ENCODE measurements at places on chromosomes 4 and X. TPM values are rescaled to one million over a fixed set of nuclear protein-coding genes. Genes with fewer than 3 reads are reported as not detected.

DNA sequence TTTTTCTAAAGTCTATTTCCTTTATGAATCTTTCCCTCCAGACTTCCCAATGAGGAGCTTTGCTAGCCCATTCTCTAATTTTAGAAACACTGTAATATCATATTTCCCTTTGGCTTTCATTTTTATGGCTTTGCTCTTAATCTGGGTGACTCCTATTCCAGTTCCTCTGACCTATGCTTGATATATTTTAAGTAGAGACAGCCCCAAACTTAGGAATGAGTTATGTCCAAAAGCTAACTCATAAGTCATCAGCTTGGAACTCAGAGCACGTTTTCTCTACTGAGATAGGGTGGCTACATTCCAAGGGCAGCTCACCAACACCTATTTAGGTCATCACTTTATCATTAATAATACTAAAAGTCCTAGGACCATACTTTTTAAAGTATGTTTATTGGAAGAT lies 77.8 kb downstream of the OR13H1 start:
- no peak for DNase-seq

GRCh38 chrX:40931921-40932320 lies 153.3 kb upstream of the USP9X start:
- no peak for DNase-seq

SLC2A9 gene
- 6.6 TPM for total RNA-seq

GRCh38 chr4:140243278-140243753 lies 89.3 kb upstream of the MAML3 start:
- DNase-seq = no peak

DNA sequence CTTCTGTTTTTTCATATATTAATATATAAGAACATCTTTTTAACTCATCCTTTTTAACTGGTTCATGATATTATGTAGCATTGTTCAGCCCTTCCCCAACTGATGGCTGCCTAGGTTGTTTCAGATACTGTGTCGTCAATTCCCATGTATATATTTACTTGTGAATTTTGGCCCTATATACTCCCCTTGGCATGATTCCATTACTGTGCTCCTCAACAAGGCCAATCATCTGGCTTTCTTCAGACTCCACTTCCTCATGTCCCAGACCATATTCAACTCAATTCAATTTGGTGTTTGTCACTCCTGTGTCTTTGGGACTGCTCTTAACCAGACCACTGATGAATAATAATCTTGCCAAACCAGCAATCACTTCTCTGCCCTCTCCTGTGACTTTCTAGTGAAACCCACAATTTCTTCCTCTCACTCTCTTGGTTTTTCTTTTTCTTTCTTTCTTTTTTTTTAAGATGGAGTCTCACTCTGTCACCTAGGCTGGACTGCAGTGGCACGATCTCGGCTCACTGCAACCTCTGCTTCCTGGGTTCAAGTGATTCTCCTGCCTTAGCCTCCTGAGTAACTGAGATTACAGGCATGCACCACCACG lies 2.7 kb upstream of the WDR45 start:
- no peak for DNase-seq

- DNase-seq = no peak
Observed at GRCh38 chr4:148034813-148035212, 302.9 kb downstream of the ARHGAP10 start.

DNA sequence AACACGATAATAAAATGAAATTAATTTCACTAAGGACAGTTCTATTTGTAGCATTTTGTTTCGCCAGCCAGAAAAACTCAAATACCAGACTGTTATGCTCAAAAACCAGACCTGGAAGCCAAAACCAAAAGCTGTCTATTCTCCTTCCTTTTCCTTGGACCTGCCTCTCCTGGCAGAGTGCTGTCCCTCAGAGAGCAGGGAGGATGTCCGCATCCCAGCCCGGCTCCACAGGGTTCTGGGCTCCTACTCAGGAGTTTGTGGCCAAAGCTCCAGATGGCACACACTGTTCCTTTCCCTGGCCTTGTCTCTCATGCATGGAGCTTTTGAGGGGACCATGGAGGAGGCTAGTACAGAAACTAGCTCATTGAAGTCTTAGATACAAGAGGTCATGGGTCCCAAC lies 41.9 kb upstream of the C1QTNF7 start:
- no peak for DNase-seq

DNA sequence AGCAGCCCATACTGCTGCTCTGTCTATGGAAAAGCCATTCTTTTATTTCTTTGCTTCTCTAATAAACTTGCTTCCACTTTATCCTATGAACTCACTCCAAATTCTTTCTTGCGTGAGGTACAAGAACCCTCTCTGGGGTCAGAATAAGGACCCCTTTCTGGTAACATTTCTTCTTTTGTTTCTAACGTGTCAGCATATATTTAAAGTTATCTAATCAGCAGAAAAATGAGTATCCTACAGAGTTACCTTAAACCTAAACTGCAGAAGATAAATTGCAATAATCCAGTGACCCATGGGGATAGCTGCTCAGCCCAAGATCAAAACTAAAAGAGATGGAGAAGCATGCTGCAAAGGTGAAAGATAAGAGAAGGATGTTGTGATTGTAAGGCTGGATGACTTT lies 4.0 kb downstream of the ADH5 start:
- DNase-seq = no peak

DNA sequence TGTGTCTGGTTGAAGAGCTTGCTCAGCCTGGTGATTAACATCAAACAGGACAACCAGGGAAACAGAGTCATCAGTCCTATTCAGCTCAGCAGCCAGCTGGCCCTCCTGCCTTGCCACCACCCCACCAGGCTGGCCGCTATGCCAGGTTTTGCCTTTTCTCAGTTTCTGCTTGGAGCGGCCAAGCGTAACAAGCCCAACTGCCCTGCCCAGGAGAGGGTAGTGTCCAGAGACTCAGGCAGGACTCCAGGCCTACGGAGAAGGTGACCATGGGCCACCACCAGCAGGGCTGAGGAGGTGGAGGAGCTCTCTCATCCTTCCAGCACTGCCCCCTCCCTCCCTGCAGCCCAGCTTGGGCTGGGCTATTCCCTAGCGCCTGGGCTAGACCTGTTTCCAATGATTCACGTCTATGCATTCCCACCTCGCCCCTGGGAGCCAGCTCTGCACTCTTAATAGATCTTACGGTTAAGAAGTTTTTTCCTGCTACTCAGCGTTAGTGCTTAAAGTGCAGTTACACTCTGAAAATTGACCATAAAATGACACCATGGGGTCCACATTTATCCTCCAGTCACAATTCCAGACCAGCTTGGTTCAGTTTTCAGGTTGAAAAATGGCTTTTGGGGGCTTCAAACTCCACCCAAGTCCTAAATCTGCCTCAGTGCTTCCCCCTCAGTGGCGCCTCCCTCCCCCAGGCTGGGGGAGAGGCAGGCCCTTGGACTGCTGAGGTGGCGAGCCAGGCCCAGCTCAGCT lies 124.0 kb upstream of the PJA1 start:
- DNase-seq = no peak

DNA sequence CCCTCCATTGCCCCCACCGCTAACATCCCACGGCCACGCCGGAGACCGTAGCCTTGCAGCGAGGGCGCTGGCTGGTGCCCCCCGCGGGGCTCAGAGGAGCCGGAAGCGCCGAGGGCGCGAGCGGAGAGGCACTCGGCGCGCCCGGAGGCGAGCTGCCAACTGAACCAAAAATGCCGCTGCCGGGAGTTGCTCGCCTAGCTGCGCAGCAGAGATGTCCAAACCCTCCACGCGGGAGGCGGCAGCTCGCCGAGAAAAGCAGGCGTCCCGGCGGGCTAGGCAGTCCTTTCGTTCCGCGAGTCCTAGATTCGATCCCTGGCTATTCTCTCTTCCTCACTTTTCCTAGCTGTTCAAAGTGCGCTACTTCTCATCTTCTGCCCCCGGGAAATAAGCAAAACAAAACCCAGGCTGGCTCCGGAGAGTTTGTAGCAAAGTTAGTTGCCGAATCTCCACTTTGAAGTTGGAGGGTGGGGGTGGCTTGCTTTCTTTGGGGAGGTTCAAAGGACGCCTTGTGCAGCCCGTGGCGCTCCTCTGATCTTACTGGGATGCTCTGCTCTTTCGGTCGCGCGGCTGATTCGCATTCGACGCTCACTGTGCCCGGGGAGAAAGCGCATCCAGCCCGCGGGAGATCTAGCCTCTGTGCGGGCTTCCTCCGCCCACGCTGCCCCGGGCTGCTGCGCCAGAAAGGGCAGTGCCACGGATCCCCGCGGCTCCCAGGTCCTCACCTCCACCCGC lies 723 bp downstream of the NKX6-1 start:
- DNase-seq = no peak

NEIL3 gene
- 0.96 TPM for total RNA-seq

GRCh38 chrX:155514225-155514624 lies 55.8 kb upstream of the F8A3 start:
- no peak for DNase-seq

CISD2 gene
- 7.4 TPM for total RNA-seq

All from omental fat pad (tissue), 4 donors.